ENCODE measurements at places on chromosomes 4 and X. TPM values are rescaled to one million over a fixed set of nuclear protein-coding genes. Genes with fewer than 3 reads are reported as not detected.

- no peak for DNase-seq
These were observed 124.6 kb upstream of the ACSL4 start for GRCh38 chrX:109857584-109858228.

DNA sequence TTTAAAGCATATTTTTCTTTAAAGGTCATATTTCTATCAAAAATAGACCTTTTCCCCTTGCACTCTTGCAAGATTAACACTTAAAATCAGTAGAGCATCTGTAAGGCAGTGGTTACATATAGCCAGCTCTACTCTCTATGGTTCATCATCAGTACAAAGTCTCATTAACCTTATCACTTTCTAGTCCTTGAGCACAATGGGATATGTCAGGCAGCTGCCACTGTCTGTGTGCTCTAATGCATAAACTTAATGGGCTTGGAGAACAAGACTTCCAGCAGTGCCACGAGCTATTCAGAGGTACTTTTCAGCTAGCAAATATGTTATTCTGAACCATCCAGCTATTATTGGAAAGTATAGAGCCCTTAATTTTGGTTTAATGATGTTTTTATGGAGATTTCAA, 393.7 kb downstream of the GASK1B start:
- no peak for DNase-seq

DNA sequence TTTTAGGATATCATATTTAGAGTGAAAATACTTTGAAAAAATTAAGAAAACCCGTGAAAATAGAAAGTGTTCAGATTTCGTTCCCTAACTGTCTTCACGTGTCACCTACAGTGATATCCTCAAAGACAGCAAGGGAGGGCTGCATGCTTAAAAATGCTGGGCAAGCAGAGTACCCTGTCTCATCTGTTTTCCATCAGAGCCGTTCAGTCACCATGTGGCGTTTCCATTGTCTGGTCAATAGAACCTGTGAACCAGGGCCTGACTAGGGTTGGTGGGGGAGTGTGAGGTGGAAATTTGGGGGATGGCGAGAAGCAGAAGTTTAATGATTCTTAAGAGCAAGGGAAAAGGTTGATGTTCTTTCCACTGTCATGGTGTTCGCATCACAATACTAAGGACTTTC, 173.9 kb downstream of the BMPR1B start:
- no peak for DNase-seq

DNA sequence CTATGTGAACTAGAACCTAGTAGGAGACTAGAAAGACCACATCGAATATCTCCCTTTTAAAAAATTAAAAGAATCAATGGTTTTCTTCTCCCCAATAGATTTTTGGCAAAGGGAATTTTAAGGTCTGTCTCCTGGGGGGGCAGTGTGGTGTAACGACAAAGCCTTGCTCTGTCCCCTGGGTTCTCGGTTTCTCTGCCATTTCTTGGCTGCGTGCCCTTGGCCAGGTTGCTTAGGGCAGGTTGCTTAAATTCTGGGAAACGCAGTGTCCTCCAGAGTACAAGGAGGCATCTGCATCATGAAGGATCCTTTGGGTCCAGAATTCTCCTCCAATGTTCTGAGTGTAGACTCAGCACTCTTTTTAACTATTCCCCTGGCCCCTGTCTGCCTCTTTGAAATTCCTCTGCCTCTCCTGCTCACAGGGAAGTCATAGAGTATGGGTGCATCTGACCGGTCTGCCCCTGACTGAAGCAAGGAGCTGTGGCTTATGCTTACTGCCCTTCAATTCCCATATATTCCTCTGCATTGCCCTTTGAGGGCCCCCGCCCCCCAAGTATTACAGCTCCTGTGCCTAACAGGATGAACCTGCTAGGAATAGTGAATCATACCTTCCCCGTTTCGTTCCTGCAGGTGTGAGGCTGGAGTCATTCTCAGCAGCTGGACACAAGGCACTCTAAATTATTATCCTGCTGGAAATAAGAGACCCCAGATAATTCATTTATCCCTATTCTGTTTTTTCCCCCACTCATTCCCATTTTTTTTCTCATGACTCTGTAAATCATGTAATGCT, 2.2 kb downstream of the KIT start:
- no peak for DNase-seq

DNA sequence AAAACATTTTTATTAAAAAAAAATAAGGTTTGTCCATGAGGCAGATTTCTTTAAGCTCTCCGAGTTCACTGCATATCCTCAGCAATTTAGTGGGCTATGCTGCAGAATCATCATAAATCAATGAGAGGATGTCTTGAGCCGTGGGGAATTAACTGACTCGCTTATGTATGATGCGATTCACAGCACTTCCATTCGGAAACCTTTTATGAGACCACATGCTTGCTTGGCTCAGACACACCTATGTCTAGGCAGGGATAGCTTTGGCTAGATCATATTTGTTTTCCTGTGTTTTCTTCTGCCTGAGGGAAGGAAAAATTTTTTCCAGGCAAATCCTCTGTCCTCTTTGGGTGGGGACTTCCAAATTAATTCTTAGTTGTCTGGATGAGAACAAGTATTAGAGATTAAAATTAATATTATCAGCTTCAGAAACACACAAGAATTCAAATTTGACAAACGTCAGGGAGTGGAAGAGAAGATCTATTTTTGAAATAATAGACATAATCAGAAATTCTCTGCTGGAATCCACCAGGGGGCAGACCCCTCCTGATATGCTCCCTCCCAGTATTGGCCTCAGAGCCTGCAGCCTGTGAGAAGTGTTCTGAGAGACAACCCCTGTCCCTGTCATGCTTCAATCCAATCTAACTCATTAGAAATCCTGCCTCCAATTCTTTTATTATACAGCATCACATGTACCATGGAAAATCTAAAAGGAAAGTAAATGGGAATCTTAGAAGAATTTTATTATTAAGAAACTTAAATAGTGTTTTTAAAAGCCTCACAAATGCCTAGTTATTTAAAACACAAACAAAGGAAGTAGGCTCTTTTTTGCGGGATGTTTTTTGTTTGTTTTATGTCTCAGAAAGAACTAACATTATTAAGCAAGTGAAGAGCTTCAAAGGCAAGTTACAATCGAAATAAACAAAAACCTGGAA, 345.1 kb upstream of the TACR3 start:
- DNase-seq, result peak; percentile 35

GRCh38 chrX:105653891-105654290, 168.4 kb upstream of the NRK start:
- DNase-seq, result no peak

GRCh38 chrX:117910216-117910615, 206.4 kb downstream of the KLHL13 start:
- no peak for DNase-seq

DNA sequence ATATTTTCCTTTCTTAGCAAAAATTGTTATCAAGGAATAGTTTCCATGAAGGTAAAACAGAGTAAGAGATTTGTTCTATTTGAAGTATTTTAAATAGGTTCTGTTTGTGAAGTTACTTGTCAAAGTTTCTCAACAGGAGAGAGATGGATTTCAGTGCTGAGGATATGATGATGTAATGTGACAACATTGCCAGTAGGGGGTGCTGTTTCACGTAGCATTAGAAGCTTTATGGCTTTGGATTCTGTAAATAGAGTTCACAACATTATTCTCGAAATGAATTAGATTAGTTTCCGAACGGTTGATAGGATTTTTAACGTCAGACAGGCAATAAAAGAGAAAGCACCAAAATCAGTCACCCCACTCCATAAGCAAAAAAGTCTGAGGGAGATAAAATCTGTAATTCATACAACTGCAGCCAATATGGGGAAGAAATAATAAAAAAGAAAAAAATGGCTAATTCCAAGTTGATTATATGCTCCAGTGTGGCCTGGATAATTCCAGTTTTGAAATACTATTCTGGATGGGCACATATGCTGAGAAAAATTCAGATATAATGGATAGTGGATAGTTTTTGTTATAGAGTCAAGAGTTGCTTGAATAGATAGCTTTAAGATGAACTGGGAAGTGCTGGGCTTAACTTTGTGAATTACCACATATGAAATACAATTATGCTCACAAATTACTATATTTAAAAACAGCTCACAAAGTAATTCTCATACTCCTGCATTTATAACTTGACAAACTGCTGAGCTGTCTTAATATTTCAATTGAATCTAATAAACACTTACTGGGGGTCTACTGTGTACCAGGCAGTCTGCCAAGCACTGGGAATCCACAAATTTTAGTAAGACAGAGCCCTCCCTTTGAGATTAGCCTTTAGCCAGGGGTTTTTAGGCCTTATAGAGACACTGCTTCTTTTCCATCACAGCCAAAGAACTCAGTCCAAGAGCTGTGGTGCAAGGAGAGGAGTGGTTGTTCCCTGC, 109.1 kb downstream of the GPAT3 start:
- DNase-seq, result peak; percentile 71

GRCh38 chr4:25060241-25060962, 29.7 kb upstream of the LGI2 start:
- DNase-seq, result no peak

- no peak for DNase-seq
These were observed 213.5 kb downstream of the CBR4 start for GRCh38 chr4:168796362-168797106.

- DNase-seq, result no peak
These were observed 238.6 kb downstream of the RAPGEF2 start for GRCh38 chr4:159341522-159341921.

DNA sequence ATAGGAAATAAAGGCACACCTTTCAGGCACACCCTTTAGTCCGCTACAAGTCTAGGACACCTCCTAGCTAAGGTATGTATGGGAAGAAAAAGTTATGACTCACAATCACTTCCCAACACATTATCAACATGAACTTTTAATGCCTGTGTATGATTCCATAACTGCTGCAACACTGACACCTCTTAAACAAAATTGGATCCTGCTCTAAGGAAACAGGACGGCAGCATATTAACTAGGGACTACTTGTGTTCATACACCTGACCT, 2.4 kb upstream of the PPP3CA start:
- no peak for DNase-seq

DNA sequence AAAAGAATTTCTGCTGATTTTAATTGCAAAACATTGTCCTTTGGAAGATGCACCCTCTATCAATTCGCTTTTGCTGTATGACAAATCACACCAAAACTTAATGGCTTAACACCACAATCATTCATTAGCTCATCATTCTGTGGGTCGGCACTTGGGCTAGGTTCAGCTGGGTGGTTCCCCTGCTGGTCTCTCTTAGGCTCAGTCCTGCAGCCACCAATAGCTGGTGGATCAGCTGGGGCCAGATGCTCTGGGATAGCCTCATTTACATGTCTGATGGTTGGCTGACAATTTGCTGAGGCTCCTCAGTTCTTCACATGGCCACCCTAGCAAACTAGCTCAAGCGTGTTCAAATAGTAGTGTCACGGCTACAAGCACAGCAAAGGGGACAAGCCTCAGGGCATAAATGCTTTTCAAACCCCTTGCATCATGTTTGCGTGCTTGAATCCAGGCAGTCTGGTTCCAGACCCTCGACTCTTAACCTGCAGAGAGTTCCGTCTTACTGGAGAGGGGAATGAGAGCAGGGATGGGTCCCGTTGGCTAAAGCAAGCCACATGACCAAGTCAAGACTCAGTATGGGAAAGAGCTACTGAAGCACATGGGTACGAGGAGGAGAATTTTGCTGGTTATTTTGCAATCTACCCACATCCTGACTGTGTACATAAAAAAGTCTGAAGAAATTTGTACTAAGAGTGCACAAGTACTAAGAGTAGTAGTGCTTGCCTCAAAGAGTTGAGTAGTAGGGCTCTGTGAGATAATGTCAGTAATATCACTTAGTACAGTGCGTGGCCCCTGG, 7.5 kb upstream of the ACSL1 start:
- DNase-seq, result no peak

DNA sequence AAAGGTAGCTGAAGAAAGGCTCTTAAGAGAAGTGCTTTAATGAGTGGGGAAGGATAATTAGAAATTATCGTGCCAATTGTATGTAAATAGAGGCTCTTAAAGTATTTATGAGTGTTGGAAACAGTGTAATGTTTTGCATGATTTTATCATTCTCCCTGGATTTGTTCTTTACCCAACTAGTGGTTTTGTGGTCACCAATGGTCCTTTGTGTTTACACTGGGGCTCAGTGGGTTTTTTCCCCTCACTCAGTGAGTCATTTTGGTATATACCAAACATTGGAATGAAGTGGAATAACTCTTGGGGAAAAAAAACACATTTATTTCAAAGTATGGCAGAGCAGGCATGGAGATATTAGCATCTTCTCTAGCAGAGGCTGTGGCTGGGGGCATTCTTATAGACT, 20.8 kb upstream of the LGI2 start:
- no peak for DNase-seq

- DNase-seq, result no peak
These were observed 131.9 kb upstream of the GPRIN3 start for GRCh38 chr4:89439533-89439932.

DNA sequence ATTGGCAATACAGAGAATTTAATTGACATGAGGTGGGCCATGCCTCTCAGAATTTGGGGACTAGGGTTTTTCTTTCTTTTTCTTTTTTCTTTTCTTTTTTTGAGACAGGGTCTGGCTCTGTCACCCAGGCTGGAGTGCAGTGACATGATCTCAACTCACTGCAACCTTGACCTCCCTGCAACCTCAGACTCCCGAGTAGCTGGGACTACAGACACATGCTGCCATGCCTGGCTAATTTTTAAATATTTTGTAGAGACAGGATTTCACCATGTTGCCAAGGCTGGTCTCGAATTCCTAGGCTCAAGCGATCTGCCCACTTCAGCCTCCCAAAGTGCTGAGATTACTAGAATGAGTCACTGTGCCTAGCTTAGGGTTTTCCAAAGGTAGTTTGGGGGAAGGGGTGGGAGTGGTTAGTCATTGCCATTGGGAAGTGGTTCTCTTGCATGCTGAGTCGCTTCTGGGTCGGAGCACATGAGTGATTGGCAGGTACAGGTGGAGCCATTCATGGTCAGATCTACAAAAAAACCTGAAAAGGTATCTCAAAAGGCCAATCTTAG, 54.5 kb downstream of the MID2 start:
- no peak for DNase-seq

DNA sequence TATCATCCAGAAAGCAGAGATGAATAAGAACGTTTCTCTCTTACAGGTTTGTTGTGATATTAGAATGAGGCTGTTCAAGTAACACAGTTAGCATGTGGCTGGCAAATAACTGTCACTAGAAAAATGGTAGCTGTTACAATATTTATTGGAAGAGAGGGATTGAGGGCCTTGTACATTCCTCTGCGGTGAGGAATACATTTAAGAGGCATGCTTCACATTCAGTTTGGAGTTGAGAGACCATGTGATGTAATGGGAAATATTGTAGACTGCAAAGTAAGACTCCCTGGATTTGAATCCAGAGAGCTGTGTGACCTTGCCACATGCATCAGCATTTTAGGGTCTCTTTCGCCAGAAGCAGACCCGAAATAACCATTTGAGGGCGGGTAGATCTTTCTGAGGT, 104.8 kb upstream of the KIT start:
- DNase-seq, result no peak

- DNase-seq, result no peak
These were observed 1034.2 kb upstream of the PCDH10 start for GRCh38 chr4:132114885-132115284.

- no peak for DNase-seq
These were observed 27.1 kb upstream of the NSUN7 start for GRCh38 chr4:40722576-40723161.

PHF8 gene
- total RNA-seq, result 8.7 TPM

KCTD8 gene
- total RNA-seq, result 0.12 TPM

COX7B2 gene
- not detected for total RNA-seq

CDS1 gene
- not detected for total RNA-seq

SRD5A3 gene
- total RNA-seq, result 7.9 TPM

GEMIN8 gene
- total RNA-seq, result 6.7 TPM

TMPRSS11F gene
- not detected for total RNA-seq

RPS6KA6 gene
- total RNA-seq, result 1.4 TPM

GATA1 gene
- not detected for total RNA-seq

UGT2B10 gene
- not detected for total RNA-seq

ADH1A gene
- total RNA-seq, result not detected

KIF4A gene
- total RNA-seq, result 33.4 TPM

COX18 gene
- total RNA-seq, result 46.5 TPM

All from G401 (cell line).